ENCODE measurements at places on chromosomes 2 and 18.
A peak's percentile ranks its signal among the peaks of the same experiment; 100 is the strongest.

DNA sequence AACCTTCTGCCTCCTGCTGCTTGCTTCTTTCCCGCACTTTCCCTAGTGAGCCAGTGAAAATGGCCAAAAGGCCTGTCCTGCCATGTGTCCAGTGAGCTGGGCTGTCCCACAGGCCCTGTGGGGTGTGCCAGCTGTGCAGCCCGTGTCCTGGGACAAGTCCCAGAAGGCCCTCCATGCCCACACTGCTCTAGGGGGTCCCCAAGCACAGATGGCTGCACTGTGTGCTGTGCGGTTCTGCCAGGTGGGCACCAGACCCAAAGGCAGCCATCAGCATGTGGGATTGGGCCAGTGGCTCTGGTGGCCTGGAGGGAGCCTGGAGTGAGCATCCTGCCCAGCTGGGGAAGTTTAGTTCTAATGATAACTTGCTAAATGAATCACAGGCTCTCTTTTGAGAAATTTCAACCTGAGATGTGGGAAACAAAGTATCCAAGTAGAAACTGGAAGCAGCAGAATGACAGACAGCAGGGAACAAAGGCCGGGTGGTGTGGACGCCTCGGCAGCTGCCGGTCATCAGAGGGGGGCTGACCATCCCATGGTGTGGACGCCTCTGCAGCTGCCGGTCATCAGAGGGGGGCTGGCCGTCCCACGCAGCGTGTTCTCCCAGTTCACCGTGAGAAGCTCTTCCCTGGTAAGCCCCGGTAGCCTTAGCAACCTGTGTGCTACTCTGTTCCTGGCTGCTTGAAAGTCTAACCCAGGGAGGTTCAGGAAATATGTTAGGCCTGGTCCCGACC lies 9.9 kb upstream of the CNDP2 start:
- no peak for DNase-seq

GRCh38 chr2:26668856-26669750 lies 23.4 kb upstream of the KCNK3 start:
- no peak for DNase-seq

GRCh38 chr2:5945742-5946141 lies 253.6 kb downstream of the SOX11 start:
- no peak for DNase-seq

GRCh38 chr2:120659275-120659977 lies 76.2 kb upstream of the GLI2 start:
- DNase-seq, result no peak

GRCh38 chr2:197071213-197071612 lies 144.7 kb upstream of the PGAP1 start:
- no peak for DNase-seq

GRCh38 chr2:235406430-235406829 lies 87.4 kb upstream of the AGAP1 start:
- no peak for DNase-seq

- DNase-seq, result no peak
Measured at GRCh38 chr2:48677450-48677849, 59.8 kb downstream of the GTF2A1L start.

DNA sequence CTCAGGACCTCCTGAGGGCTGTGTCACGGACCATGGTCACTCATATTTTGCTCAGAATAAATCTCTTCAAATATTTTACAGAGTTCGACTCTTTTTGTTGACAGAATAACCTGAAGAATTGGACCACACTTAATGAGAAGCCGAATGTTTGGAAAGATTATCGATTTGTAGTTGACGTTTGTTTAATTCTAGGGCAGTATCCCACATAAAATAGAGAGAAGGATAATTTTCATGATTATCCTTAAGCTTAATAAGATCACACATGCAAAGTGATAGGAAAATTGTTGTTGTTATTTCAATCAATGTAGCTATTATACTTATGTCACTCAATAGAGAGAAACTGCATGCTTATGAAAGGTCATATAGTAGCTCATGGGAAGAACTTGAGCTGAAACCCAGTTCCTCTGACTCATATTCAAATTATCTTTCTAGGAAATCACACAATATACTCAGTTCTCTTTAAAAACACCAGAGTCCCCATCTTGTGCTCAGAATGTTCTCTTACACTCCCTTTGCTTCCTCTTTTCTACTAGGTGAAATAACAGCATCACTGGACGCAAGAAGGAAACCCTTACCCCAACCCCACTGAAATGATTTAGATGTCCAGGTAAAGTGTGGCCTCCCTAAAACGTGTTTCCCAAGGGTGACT lies 982.1 kb downstream of the TSN start:
- no peak for DNase-seq

DNA sequence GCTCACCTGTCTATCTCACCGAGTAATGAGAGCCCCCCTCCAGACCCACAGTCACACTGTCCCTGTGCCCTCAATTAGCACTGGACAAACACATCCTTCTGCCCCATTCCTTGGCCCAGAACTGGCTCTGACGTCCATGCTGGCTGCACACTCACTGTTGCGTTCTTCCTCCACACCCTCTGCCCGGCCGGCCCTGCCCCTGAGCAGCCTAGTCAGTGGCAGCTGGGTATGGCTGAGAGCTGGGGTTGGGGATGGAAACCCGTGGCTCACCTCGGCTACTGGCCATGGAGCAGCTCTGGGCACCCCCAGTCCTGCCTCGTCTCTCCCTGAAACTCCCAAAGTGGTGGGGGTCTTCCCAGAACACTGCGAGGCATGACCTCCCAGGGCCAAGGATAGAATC lies 6.5 kb upstream of the UCN start:
- no peak for DNase-seq

DNA sequence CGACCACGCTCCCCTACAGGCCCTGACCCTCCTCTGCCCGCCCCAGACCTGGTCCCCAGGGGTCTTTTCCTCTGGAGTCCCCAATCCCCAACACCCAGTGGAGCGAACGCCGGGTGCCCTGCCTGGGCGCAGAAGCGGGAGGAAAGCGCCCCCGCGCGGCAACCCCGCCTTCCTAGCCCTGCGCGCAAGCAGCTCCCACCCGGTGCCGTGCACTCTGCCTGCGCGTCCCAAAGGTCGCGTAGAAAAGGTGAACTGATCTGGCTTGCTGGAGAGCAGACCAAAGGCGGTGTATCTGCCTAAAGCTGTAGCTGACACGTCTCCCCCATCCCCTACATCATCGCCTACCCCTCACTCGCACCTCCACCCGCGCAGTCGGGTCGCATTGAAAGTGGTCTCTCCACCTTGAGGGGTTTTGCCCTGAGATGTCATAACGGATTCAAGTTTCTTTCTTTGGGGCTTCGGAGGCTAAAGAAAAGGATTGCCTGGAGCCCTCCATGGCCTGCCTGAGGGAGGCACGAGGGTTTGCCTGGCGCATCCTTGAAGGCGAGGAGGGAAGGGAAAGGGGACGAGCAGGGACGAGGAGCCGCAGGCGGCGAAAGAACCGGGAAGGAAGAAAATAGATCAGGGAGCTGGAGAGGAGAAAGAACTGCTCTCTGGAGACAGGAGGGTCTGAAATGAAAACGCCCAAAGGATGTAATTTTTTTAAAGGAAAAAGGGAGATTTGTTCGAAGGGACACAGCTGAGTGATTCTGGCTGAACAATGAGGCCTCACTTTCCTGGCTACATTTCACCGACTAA lies 5.8 kb downstream of the GAD1 start:
- DNase-seq, result no peak

DNA sequence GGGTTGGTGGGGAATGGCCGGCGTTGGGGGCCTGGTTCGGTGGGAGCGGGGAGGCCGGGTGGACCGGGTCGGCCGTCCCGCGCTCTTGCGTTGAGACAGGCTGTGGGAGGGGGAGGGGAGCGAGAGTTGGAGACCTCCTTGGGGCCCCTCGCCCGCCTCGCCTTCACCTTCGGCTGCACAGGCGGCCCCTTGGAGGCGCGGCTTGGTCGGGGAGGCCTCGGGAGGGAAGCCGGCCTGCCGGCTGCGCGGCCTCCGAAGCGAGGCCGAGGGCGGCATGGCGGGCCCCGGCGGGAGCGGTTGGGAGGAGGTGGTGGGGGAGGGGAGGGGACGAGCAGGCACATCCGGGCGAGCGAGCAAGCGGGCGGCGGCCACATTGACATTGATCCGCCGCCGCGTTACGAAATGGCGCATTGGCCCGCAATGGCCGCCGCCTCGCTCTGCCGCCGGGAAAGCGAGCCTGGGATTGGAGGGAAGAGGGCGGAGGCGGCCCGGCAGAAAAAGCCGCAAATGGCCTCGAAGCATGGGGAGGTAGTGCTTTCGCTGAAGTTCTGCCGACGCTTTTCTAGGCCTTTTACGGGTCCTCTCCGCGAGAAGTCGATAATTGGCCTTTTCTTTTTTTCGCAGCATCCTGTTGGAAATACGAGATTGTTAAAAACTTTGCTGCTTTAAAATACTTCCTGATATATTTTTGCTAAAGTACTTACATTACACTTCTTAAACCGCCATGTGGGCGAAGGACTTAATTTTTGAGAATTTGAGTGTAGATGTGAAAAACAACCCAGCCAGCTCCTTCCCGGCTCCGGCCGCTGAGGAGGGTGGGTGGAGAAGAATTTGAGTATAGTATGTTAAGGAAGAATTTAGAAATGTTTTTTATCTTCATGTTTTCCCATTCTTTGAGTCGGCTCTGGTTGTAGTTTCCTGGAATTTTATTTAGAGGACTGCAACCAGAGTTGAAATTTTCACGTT lies 580 bp downstream of the HNRNPA3 start:
- peak; percentile 89 for DNase-seq

DNA sequence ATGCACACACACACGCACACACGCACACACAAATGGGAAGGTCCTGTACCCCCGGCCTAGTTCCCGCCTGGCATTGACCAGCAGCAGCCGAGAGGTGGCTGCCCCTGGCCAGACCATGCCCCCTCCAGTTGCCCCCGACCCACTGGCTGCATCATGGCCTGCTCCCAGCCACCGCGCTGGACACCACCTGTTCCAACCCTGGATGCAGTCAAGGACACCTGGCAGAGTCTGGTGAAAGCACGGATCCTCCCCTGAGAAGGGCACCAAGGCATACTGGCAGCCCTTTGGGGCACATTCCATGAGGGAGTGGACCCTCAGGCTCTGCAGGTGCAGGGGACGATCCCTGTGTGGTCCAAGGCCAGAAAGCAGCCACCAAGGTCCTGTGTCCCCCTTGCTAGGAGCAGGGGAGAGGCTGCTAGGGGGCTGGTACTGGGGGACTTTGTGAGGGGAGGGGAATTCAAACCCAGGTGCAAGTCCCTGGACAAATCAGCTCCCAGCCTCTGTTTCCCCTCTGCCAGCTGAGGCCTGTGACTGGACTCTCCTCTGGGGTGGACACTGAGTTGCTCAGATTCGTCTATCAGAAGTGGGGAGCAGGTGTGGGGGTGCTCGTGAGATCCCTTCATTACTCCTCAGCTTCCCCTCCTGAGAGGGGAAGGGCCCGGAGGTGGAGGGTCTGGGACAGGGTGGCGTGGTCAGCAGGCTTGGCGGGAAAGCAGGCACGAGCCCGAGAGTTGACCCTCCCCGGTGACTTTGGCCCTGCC lies 3.5 kb downstream of the ESPNL start:
- DNase-seq, result no peak

DNA sequence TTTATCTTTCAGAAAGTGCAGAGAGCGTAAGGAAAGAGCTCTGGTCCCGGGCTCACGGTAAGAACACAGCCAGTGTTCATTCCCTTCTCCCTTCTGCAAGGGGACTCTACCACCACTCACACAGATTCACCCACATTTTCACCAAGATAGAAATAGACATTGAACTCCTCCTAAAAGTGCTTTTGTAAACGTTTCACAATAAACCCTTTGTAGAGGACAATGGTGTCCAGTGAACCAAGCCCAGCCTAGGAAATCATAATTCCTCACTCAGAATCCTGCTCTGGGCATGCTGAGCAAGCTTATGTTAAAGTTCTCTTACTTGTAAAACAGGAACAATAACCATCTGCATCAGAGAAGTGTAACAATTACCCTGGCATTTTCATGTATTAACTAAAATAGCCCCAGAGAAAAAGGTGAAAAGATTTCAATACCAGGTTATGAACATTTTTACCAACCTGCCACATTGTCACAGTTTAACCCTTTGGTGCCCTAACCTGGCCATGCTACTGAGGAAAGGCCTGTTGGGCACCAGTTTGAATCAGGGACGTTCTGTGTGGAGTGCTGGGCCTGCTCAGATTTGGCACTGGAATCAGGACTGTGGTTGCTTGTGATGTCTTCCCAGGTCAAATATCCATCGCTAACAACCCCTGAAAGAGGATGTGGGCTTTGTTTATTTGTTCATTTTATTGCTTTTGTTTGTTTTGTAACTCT lies 22.5 kb upstream of the NDUFV2 start:
- no peak for DNase-seq

DNA sequence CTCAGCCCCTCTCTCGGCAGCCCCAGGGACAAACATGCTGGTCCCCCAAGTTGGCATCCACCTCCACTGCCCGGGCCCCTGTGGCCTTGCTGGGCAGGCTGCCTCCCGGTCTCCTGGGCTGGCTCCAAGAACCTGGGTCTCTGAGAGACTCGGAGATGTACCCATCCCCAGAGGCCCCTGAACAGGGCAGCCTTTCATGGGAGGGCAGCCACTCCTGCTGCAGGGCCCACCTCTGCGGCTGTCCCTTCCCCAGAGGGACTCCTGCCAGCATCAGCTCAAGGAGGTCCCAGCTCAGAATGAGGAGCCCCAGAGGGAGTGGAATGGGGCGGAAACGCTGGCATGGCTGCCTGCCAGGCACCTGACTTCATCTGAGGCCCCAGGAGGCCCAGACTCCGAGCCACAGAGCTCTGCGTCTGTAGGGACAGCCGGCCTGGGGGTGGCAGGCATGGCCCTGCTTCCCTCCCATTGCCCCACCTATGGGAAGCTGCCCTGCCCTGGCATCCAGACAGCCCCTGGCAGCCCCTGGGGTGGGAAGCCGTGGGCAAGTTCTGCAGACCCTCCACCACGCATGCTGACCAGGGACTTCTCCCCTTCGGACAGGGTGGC lies 857 bp upstream of the CROCC2 start:
- DNase-seq, result peak; percentile 40

DNA sequence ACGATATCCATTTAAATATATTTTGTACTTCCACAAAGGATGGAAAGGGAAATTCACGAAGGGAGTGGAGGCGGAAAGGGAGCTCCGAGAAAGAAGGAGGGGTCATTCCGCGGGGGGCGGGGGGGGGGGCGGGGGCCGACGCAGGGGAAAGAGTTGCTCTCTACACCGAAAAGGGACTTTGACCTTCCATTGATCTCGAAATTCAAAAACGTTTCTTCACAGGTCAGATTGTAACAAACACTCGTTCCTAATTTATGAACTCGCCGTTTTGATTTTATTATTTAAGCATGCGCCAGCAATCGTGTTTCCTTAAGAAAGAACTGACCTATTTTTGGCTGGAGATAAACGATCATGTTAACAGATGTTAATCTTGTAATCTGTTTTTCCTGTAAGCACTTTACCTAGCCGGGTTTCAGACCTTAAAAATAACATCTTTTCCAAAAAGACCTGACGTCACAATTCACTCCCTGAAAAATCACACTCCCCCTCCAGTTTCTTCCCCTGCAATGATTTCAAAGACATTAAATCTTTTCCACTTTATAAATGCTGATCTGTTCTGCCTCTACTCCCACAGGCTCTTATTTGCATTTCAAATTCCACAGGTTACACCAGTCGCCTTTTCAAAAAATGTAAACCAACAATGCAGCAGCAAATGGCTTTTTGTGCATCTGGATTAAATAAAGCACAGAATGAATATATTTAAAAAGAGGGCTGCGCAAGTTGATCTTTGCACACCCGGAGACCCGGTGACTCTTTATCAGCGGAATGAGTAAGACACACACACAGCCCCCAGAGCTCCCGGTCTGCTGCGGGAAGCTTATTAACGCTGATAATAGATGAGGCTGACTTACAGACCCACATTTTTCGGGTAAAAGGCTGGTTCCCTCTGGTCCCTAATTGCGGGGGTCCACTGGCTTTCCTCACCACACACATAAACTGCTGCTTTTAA lies 1.6 kb downstream of the ZNF516 start:
- DNase-seq, result peak; percentile 73

GRCh38 chr2:85776672-85777071 lies 22.9 kb downstream of the ATOH8 start:
- DNase-seq, result no peak

All from NCI-H2081 (cell line).